ENCODE measurements at places on chromosomes 3 and 15.

- DNase-seq = no peak
Observed at GRCh38 chr15:36432161-36432560, 147.3 kb upstream of the CDIN1 start.

- DNase-seq = no peak
Observed at GRCh38 chr3:43001094-43001553, 22.0 kb downstream of the GASK1A start.

GRCh38 chr3:53162672-53163443 is 1.8 kb downstream of the PRKCD start:
- DNase-seq = peak; percentile 61

GRCh38 chr15:101198031-101198575 is 53.7 kb downstream of the CHSY1 start:
- DNase-seq = no peak

DNA sequence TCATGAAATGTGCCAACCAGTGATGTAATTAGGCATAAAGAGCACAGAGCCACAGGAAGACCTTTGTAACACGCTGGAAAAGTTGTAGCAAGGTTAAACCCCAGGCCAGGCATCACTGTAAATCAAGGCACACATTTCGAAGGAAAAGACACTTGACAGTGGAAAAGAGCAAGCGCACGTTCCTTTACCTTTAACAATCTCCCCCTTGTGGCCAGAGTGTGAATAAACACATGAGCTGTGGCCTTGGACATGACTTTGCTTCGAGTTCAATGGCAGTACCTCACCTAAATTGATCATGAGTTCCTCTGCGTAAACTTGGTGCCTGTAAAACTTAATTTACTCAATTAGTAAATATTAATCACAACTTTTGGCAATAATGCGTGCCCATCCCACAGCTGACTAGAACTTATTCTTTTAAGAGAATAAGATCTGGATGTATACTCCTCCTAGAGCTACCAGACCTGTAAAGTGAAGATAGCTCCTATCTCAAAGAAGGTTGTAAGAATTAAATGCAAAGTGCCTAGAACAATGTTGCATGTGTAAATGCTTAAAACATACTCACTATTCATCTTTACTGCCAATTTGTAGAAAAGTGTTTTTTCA is 757.0 kb upstream of the NECTIN3 start:
- peak; percentile 62 for DNase-seq

- DNase-seq = no peak
Observed at GRCh38 chr3:122536632-122537001, 21.9 kb upstream of the KPNA1 start.

GRCh38 chr15:40239693-40240618 is 1.1 kb downstream of the PAK6 start:
- DNase-seq = no peak

GRCh38 chr3:100184948-100185570 is 70.8 kb upstream of the FILIP1L start:
- no peak for DNase-seq

DNA sequence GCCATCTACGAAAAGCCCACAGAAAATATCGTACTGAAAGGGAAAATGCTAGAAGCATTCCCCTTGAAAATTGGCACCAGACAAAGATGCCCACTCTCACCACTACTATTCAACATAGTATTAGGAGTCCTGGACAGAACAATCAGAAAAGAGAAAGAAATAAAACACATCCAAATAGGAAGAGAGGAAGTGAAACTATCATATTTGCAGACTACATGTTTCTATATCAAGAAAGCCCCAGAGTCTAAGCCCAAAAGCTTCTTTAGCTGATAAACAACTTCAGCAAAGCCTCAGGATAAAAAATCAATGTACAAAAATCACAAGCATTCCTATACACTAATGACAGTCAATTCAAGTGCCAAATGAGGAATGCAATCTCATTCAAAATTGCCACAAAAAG is 15.6 kb downstream of the OR5K3 start:
- DNase-seq = no peak

- no peak for DNase-seq
Observed at GRCh38 chr15:39247574-39247973, 333.3 kb upstream of the THBS1 start.

- no peak for DNase-seq
Observed at GRCh38 chr3:152733584-152734119, 101.3 kb upstream of the P2RY1 start.

- no peak for DNase-seq
Observed at GRCh38 chr3:141294301-141294700, 62.7 kb downstream of the PXYLP1 start.

DNA sequence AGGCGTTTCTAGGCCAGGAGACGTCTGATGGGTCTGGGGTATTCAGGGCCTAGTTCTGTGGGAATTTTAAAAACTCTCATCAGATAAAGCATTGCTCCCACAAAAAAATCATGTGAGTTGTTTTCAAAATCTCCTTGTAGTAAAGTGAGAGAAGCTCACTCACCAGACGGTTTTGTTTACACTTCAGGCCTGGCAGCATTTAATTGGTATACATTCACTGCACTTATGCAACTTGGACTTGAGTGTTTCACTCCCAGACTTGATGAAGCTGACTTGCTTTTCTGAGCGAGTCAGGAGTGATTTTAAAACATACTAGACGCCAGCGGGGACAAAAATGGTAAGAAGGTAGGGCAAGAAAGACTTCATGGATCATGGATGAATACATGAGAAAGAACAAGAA is 75.2 kb downstream of the SLCO3A1 start:
- no peak for DNase-seq

DNA sequence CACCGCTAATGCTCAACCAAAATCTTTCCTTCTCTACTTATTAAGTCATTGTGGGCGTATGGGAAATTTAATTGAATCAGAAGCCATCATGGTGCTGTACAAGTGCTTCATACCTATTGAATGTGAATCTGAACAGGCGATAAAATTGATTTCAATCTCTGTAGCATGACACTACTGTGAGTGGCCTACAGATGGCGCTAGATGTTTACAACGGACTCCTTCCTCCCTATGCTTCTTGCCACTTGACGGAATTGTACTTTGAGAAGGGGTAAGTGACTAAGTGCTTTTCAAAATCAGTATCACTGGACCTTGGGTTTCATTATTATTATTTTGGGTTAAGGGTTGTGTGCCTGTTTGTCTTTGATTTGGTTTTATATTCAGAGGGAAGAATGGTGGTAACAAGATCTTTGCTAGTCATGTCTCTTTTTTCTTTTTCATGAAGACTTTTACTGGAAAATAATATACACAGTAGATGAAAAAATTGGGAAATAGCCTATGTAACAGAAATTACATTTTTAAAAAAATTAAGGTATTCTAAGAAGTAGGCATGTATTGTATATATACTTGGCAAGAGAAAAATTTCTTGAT is 35.4 kb downstream of the ACP3 start:
- peak; percentile 76 for DNase-seq

DNA sequence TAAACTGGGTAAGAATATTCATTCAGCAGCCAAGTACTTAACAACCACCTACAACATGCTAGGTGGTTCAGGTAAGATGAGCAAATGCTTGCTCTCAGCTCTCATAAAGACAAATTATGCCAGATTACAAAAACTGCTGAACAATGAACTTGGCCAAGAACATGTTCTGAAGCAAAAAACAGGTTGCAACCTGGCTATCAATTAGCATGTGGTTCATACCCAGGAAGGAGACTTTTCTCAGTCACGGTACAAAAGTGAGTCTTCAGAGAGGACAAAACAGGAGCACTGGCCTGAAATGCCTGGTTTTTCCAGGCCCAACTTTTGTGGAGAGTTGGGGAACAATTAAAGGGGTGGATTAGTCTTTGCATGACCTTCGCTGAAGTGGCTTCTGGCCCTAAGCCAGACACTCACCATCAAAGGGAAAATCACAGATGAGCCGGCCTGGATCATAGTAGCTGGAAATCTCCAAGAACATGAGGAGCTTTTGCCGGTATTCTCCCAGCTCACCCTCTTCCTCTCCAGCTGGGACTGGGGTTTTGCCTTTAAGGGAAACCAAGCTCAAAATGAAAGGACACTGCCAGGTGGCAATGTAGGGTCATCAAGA is 7.6 kb upstream of the PLA2G4F start:
- DNase-seq = peak; percentile 18

DNA sequence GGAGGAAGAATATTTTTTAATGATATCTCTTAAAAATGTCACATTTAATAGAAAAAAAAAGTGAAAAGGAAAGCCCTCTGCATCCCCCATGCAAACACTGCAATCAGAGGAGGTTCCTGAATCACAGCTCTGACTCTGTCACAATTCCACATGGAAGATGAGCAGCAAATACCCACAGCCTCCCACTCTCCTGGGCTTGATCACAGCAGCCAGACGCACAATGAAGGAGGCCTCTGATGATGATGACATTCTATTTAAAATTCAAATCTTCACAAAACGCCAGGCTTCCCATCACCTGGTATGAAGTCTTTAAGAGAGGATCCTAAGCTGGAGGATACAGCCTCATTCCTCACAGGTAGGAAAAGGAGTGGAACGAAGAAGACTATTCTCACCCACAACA is 9.1 kb upstream of the DIS3L start:
- DNase-seq = no peak

GRCh38 chr3:37054370-37054769 is 61.1 kb downstream of the MLH1 start:
- no peak for DNase-seq

DNA sequence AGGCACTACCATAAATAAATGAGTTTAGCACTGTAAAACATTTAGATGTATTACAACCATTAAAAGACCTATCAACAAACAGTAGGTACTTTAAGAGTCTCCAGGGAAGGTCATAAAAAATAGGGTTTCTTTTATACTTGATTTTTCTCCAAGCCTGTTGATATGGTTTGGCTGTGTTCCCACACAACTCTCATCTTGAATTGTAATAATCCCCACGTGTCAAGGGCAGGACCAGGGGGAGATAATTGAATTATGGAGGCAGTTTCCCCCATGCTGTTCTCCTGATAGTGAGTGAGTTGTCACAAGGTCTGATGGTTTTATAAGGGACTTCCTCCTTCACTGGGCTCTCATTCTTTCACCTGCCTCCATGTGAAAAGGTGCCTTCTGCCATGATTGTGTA is 468.9 kb upstream of the UBE2E2 start:
- DNase-seq = no peak

- DNase-seq = no peak
Observed at GRCh38 chr3:100999160-100999559, 5.9 kb upstream of the ABI3BP start.

DNA sequence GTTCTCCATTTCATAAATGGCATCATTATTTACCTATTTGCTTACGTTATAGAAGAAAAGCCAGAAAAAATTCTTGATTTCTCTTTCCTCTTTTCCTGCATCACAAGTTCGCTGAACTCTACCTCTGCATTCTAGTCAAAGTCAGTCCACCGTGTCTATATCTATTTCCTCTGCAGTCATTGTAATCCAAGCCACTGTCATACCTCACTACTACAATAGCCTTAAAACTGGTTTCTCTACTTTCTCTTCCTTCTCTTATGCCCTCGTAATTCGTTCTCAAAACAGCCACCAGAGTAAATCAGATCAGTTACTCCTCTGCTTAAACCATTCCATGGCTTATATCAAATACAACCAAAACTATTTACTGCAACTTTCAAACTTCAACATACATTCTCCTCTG is 13.4 kb upstream of the FAM81A start:
- no peak for DNase-seq

DNA sequence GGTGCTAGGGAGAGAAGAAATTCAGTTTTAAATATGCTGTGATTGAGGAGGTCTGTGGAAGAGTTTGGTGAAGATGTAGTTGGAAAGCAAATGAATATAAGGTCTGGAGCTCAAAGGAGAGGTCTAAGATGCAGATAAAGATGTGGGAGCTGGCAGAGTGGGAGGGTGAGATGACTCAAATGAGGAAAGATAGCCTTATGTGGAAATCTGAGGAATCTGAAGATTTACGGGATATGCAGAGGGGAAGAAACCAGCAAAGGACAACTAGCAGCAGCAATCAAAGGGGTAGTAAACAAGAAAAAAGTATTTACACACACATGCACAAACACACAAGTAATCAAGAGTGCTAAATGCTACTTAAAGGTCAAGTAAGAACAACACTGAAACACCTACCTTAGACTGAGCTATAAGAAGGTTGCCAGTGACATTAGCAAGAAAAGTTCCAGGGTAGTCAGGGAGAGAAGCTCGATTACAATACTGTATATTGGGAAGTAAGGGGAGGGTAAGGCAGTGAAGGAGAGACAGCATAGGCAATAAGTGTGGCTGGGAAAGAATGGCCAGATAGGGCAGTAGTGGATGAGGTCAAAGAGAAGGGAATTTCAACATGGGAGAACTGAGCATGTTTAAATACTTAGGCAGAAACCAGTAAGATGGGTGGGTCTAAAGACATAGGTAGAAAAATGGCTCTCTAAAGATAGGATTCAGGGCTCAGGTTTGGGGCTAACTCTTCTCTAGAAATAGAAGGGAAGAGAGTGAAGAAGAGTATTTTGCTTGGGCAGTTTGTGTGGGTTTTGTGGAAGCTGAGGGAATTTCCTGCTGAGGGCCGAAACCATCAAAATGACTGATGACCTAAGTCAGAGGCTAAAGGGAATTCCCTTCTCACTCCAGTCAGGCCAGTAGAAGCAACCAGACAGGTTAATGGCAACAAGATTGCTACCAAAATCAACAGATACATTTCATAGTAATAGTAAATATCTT is 8.9 kb downstream of the CMTM6 start:
- DNase-seq = no peak

DNA sequence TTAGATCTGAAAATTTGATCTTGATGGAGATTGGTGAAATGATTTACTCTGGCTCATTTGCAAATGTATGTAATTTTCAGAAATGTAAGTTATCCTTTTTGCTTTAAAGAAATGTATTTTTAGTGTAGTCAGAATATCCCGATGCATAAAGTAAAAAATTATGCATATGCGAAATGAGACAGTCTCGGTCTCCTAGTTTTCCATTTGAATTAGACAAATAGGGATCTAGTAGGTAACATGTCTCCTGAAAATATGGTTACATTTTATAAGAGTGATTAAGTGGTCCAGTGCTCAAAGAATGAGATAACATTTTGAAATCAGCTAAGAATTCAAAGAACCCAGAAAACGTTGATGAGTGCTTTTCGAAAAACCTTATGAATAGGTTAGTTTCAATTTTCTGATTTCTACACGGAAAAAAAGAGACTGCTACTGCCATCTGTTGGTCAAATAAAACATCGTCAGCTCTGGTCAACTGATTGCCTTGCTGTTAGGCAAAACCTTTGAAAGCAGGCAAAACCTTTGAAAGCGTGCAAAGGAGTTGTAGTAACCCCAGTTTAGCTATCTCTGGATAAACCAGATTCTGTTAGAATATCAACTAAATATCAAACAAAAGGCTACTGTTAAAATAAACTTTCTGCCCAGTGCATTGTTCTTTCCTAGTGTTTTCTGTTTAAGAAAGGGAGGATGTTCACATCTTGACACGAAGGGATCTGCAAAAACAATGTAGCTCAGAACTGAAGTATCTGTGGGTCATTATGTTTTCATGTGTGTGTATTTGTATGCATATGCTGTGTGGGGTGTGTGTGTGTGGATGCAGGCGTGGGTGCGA is 59.3 kb upstream of the CHMP2B start:
- DNase-seq = peak; percentile 39

GRCh38 chr3:190155752-190156151 is 35.1 kb upstream of the P3H2 start:
- DNase-seq = no peak

- DNase-seq = no peak
Observed at GRCh38 chr3:159791336-159791735, 197.3 kb upstream of the IL12A start.

GRCh38 chr3:13282986-13283876 is 136.9 kb downstream of the NUP210 start:
- peak; percentile 30 for DNase-seq

Data from activated naive CD4-positive, alpha-beta T cell treated with anti-CD3 and anti-CD28 coated beads, Interleukin-2, amount 10 ng/mL, durations not matched to agents 7 days and 5 days (primary cell).